HTR-8/SVneo (cell line): ENCODE measurements at places on chromosomes 7 and 10.
A peak's percentile ranks its signal among the peaks of the same experiment; 100 is the strongest.

GRCh38 chr7:33129806-33130153 is 416 bp downstream of the BBS9 start:
- DNase-seq: no peak

DNA sequence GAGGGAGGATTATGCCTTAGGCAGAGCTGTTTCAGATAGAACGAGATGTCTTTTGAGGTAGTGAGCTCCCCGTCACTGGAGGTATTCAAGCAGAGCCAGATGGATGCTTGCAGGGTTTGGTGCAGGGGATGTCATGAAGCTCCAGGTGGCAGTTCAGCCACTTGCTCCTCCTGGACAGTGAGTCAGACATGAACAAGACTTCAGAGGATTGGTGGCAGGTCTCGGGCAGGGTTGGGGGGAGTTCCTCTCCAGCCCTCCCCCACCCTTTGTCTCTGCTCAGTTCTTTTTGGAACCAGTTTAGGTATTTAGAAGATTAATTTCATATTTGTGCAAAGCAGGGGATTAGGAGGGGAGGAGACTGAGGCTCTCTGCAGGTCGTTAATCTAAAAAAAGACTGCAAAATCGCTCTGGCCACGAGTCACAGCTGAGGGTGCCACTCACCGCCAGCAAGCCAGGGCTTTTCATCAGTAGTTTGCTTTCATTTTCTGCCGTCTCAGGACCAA is 21.5 kb upstream of the MYL10 start:
- DNase-seq: no peak

- DNase-seq: no peak
These were observed 7.9 kb upstream of the FAM170B start for GRCh38 chr10:49141541-49142332.

- DNase-seq: no peak
These were observed 77.5 kb downstream of the FOXL3 start for GRCh38 chr7:367351-367901.

DNA sequence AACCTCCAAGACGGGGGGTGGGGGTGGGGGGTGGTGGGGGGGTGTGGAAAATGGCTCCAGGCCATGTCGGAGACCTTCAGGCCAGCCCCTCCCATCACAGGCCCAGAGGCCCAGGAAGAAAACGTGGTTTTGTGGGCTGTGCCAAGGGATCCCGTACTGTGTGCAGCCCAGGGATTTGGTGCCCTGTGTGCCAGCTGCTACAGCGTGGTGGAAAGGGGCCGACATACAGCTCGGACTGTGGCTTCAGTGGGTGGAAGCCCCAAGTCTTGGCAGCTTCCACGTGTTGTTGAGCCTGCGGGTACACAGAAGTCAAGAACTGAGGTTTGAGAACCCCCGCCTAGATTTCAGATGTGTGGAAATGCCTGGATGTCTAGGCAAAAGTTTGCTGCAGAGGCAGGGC is 259.7 kb downstream of the HGF start:
- DNase-seq: no peak

- no peak for DNase-seq
These were observed 91.1 kb downstream of the SORCS3 start for GRCh38 chr10:104732222-104732621.

DNA sequence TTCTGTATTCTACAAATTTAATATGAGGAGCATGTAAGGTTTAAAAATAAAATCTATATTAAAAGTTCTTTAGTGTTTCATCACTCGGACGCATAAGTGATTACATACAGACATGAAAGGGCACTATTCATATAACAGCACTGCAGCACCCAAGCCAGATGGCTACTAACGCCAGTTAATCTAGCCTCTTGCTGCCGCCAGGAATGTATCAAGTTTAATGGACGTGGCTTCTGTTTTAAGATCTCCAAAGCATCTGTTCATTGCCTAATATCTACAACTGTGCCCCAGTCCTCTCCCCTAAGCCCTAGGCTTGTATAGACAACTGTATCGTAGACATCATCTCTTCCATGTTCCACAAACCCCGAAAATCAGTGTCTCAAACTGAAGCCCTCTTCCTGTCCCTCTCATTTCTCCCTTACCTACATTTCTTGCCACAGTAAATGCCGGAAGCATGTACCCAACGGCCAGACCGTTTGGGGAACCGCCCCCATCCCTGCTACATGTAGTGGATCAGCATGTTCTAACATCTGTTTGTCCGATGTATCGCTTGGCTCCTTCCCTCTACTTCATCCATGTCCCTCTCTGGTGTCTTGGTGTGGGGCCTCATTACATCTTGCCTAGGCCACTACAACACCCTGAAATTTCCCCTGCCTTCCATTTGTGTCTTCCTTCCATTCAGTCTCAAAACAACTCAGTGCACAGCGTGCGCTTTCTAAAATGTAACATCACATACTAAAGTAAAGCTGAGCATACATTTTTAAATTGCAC is 147.5 kb upstream of the RSU1 start:
- no peak for DNase-seq

DNA sequence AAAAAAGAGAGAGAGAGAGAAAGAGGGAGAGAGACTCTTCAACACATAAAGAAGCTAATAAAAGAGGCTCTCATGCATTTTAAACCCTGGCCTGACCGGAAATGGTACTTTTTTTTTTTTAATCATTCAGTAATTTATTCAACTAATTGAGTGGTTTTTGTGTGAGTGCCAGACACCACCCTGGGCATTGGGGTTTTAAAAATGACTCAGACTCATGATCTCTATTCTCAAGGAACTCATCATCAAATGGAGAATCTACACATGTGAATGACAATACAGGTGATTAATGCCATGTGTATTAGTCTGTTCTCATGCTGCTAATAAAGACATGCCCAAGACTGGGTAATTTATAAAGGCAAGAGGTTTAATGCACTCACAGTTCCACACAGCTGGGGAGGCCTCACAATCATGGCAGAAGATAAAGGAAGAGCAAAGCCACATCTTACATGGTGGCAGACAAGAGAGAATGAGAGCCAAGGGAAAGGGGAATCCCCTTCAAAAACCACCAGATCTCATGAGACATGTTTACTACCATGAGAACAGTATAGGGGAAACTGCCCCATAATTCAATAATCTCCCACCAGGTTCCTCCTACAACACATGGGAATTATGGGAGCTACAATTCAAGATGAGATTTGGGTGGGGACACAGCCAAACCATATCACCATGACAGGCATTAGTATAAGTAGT is 158.5 kb upstream of the AUTS2 start:
- DNase-seq: no peak

- DNase-seq: no peak
These were observed 62.0 kb downstream of the GNAT3 start for GRCh38 chr7:80449836-80450235.

GRCh38 chr7:74726309-74727101 is 47.3 kb upstream of the NCF1 start:
- DNase-seq: no peak

- no peak for DNase-seq
These were observed 54.0 kb upstream of the HECW1 start for GRCh38 chr7:43058271-43059066.

DNA sequence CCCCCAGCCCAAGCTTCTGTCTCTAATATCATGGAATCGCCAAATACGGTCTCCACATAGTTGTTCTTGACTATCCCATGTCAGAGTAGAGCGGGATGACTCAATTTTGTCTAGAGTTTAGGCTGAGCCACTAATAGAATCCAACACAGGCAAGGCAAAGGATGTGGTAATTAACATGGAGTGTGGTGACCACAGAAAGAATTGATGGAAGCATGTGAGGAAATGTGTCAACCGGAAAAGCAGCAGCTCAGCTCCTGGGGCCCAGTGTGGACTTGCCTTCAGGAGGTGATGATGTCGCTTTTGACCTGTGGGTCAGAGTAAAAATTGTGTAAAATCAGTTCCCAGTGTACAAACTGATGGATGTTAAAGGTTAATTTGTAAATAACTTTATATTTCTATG is 139.3 kb upstream of the KLF6 start:
- peak; percentile 69 for DNase-seq

GRCh38 chr10:27150261-27150660 is 3.9 kb downstream of the YME1L1 start:
- DNase-seq: no peak

- no peak for DNase-seq
These were observed 477 bp upstream of the FBXW4 start for GRCh38 chr10:101695404-101695890.

DNA sequence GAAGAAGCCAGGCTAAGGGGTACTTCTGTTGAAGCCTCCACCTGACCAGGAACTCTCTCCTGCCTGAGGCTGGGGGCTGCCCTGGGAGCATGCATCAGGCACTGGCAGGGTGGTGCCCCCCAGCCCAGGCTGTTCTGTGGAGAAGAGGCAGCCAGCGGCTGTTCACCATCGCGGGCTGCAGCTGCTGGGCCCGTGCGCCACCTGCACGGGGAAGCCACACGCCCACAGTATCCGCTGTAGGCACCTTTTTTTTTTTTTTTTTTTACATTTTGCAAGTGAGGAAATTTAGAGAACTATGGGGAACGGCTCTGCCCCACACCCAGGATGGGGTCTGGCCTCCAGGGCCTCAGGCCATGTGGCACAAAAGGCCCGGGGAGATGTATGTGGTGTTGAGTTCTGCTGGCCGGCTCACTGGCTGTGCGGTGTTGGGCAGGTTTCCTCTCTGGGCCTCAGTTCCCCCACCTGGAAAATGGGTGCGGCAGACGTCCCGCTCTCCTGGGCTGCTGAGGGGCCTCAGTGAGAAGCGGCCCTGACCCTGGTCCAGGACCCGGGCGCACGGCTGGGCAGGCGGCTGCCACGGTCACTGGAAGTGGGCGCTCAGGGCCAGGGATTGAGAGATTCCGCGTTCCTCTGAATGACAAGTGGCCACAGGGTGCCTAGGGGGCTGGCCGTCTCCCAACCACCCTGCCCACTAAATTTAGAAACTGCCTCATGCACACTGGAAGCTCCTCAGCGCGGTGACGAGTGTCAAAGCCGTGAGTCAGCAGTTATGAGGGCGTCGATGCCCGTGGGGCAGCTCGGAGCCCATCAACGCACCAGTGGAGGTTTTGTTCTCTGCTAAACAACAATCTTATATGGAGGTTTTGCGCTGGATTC is 8.8 kb upstream of the INTS1 start:
- peak; percentile 96 for DNase-seq

- no peak for DNase-seq
These were observed 96.4 kb downstream of the CREM start for GRCh38 chr10:35223016-35223415.

DNA sequence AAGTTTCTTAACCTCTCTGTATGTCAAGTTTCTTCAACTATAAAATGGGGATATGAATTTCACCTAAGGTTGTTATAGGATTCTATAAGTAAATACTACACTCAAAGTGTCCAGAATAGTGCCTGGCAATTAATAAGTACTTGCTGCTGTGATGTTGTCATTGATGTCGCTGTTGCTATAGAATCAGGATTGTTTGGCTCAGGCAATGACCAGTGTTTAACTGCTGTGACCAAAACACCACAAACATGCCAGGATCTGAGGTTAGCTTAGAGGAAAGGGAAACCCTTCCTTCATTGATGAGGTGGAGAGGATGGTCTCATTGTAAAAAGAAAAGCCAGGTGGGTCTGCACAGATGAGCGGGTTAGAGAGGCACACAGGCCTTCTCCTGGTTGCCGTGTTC is 223.1 kb upstream of the INHBA start:
- no peak for DNase-seq

GRCh38 chr10:126315494-126316177 is 72.6 kb downstream of the ADAM12 start:
- no peak for DNase-seq

DNA sequence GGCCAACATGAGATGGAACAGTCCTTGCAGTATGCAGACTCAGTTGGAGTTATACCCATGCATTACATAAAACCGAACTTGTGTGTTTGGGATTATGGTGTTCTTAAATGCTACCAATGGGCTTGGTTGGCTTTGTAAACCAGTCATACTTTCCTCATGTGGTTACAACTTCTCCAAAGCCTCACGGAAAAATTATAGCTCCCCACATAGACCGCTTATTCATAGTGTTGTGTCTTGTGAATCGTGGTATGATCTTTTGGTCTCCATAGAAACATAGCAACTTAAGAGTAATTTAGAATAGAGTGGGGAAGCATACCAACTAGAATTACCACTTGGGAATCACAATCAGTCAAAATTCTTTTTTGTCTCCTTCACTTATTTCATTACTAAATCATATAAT is 112.3 kb upstream of the FZD1 start:
- no peak for DNase-seq

- no peak for DNase-seq
These were observed 82.7 kb upstream of the PDZD8 start for GRCh38 chr10:117457932-117458331.

DNA sequence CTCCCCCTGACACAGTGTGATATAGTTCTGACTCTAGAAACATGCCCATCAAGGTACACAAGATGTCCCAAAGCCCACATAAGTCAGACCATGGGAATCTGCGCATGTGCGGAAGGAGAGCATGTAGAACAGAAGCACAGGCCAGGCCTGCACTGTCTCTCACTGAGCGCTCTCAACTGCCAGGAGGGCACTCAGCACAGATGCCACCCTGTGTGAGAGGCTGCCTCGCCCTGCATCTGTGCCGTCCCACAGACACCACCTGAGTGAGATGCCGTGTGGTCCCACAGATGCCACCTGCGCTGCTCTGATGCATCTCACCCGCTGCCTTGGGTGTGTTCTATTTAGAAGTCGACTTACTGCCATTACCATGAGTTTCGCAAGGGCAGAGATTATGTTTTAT is 98.4 kb downstream of the VOPP1 start:
- no peak for DNase-seq

- no peak for DNase-seq
These were observed 25.1 kb downstream of the AP5Z1 start for GRCh38 chr7:4800487-4800886.

DNA sequence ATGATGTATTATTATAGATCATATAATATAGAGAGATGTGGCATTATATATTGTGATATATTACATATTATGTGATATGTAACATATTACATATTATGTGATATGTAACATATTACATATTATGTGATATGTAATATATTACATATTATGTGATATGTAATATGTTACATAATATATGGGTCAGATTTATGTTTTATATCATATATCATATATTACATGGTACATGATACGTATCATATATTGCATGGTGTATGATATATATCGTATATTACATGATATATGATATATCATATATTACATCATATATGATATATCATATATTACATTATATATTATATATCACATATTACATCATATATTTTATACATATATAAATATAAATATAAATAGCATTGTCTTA is 164.1 kb upstream of the NEBL start:
- no peak for DNase-seq

GRCh38 chr7:94366832-94367231 is 27.9 kb upstream of the COL1A2 start:
- DNase-seq: no peak

GRCh38 chr10:9875353-9875752 is 1142.3 kb upstream of the CELF2 start:
- no peak for DNase-seq

DNA sequence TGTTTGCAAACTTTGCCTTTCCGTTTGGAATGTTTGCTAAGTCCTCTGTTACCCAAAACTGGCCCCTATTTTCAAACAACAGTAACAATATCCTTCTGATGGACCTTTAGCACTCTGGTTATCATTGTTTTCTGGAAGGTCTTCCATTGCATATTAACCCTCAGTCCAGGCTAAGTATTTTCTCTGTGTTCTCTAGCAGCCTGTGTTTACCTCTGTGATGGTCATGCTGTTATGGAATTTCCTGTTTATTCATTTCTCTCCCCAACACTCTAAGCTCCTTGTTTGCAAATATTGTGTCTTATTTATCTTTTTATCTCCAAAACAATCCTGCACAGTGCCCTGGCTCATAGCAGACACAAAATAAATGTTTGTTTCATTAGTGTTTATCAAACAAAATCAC is 560.3 kb downstream of the ATRNL1 start:
- no peak for DNase-seq
